Hematopoietic multipotent progenitor cell treated with erythropoietin and hydrocortisone succinate and interleukin-3 and kit ligand, for 4 days (in vitro differentiated cells): ENCODE measurements at places on chromosomes 1 and 21.
A peak's percentile ranks its signal among the peaks of the same experiment; 100 is the strongest.

DNA sequence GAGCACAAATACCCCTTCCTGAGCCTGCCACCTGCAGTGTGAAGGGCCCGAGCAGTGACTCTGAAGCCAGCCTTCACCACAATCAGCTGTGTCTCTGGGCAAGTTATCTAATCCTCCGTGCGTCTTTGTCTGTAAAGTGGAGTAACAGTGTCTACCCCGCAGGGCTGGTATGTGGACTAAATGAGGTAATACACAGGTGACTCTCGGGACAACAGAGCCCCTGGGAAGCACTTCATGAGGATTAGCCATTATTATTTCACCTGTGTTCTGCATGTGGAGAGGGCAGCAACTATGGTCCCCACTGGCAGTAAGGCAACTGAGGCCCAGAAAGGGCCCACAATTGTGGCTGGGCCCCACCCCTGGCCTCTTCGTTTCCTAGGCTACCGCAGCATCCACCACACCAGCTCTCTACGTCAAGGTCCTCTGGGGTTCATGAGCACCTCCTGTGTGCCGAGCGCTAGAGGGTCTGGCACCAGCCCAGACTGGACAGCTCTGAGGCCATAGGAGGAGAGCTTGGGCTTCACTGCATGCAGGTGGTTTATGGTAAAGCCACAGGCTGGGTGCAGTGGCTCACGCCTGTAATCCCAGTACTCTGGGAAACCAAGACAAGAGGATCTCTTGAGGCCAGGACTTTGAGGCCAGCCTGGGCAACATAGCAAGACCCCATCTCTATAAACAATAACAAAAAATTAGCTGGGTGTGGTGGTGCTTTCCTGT, 41.3 kb upstream of the LRP8 start:
- DNase-seq: peak; percentile 51

- DNase-seq: no peak
These were observed 114.3 kb downstream of the FGGY start for GRCh38 chr1:59411147-59411546.

- DNase-seq: peak; percentile 15
These were observed 69.6 kb downstream of the PIK3R3 start for GRCh38 chr1:46062651-46063319.

DNA sequence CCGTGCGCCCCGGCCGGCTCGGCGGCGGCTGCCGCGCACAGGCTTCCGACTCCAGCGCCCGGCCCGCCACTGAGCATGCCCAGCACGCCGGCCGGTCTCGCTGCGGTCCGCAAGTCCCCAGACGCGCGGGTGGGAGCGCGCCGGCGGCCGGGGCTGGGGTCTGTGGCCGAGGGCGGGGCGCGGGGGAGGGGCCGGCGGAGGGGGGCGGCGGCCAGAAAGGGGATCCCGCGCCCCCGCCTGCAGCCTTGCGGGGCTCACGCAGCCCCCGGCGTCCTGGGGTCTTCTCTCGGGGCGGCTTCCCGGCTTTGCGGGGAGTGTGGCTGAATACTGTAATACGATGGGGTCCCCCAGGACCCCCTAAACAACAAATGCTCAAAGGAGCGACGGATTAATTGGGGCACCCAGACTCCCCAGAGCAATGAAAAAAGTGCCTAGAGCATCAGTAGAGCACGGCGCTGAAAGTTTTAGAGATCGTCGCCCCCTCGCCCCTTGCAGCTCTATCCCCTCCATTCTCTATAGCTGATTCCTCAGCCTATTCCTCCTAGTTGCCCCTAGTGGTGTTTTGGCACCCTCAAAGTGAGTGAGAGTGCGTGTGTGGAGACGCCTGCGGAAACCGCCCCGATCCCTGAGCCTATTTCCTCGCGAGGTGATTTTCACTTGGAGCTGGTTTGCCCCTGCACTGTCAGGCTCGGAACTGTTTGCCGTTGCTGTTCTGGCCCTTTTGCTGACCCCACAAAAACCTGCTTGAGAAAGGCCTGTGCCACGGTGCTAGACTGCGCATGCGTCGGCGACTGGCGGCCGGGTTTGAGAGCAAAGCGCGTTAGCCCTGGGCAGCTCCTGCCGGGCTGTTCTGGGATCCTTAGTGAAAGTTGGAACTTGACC, at the start of gene VAV3:
Gene VAV3, minus strand, starts transcription at position 71 of the 882 bp plus-strand sequence. CDS start 311 bp downstream, outside the sequence.
- peak; percentile 94 for DNase-seq

- no peak for DNase-seq
These were observed 478.5 kb upstream of the DEPDC1 start for GRCh38 chr1:68975212-68975933.

- no peak for DNase-seq
These were observed 17.5 kb downstream of the LRRIQ3 start for GRCh38 chr1:74180490-74180889.

GRCh38 chr1:233327651-233328141, at the start of gene MAP3K21:
MAP3K21 (plus strand) TSS chr1:233327724; CDS start chr1:233328029, 305 bp downstream.
- no peak for DNase-seq

- no peak for DNase-seq
These were observed 38.1 kb upstream of the STUM start for GRCh38 chr1:226510453-226510852.

GRCh38 chr1:185450917-185451316, 133.9 kb upstream of the IVNS1ABP start:
- no peak for DNase-seq

- no peak for DNase-seq
These were observed 16.6 kb upstream of the CCDC181 start for GRCh38 chr1:169443923-169444322.
